ENCODE measurements at places on chromosomes 3 and 15.

DNA sequence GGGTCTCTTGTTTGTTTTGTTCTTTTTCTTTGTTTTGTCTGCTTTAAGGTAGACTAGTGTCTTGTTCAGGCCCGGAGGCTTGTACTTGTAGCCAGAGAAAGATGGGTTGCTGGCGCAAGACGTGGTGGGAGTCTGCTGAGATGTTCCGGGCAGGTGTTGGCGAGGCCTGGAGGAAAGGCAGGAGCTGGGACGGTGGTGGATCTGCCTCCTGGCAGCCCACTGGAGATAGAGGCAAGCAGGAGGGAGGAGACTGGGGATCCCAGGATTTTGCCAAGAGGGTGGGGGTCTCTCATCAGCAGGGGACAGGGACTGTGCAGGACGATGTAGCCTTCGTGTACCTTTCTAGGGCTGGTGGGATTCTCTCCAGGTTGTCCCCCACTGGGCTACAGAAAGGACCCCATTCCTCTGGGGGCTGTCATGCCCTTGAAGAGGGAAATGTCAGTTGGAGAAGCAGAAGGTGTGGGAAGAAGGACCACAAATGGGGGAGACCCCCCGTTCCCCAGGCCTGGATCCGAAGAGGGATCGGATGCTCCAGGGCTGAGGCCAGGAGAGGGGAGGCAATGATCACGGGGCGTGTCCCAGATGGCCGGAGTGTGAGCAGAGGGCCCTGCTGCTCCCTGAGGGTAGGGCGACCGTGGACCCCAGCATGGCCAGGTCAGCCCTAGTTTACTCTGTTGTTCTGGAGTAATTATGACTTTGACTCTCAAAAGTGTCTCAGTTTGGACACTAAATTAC is 7.0 kb downstream of the CHAC1 start:
- DNase-seq, result no peak

DNA sequence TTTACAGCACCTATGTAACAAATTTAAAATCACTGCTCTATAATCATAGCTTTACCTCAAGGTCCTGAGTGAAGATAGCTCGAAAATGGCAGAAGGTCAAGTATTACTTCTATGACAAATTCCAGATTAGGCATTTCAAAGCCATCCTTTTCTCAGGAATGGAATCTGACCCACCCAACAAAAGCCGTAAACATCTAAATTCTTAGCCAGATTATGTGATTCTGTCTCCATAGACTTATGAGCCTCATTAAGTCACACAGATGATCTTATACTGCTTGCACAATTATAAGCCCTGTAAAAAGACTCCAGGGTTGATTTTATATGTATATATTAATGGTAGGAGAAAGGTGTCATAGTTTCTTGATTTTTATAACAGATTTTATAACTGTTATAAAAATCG is 56.9 kb downstream of the CEP152 start:
- DNase-seq, result no peak

GRCh38 chr3:181844211-181844610 is 132.5 kb downstream of the SOX2 start:
- no peak for DNase-seq

- peak; percentile 38 for DNase-seq
Measured at GRCh38 chr3:48503401-48504050, 448 bp downstream of the SHISA5 start.

DNA sequence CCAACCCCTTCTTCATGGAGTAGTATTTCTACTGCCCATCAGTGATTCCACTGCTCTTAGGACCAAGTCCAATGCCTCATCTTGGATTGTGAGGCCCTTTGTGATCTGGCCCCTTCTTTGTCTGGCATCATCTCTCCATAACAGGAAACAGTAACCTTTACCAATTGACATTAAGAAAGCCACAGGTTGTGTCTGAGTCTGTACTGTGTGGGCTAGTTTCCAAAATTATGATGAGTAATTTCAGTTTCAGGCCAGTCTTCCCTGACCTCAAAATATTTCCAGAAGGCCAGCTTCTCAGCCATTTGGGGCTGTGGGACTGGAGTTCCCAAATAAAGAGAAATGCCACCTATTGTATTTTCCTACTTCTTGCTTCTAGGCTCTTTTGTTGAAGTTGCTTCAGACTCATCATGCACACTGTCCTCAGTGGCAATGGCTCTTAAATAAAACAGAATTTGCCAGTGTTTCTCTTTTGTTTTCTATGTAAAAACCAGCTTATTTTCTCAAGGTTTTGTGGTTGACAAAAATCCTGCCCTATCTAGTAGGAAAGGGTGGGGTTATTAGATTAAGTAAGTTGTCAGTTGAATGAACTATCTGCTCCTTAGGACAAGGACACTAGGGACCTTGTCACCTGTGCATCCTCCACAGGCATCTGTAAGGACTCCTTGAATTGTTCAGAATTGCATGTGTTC is 47.0 kb upstream of the ACKR4 start:
- DNase-seq, result no peak

DNA sequence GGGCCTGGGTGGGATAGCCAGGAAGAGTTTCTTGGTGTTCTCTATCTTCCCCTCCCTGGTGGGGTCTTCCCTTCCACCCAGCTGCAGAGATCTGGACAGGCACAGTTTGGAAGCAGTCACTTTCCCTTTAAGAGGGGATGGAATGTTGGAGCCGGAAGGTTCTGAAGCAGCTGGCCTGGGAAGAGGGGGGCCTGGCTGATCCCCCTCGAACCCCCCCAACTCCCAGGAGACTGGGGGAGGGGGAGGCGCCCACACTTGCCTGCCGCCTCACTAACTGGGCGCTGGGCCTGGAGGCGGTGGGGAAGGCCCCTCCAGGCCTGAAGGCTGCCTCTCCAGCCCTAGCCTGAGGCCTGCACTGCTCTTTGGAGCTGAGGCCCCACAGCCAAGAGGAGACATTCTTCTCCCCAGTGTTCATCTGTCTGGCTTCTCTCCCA is 1.4 kb downstream of the DVL3 start:
- peak; percentile 77 for DNase-seq

All from testis (tissue), 5 donors.